Fibroblast of skin of back (primary cell): ENCODE measurements at places on chromosomes 4 and X.

DNA sequence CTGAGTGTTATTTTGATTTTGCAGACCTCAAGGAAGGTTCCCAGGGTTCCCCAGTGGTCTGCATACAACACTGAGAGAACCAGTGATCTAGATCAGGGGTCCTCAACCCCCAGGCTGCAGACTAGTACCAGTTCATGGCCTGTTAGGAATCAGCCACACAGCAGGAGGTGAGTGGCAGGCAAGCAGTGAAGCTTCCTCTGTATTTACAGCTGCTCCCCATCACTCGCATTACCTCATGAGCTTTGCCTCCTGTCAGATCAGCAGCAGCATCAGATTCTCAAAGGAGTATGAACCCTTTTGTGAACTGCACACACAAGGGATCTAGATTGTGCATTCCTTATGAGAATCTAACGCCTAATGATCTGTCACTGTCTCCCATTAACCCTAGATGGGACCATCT, 28.5 kb downstream of the EDNRA start:
- peak; percentile 50 for DNase-seq

- peak; percentile 9 for DNase-seq
Measured at GRCh38 chr4:93897559-93897958, 69.0 kb downstream of the ATOH1 start.

DNA sequence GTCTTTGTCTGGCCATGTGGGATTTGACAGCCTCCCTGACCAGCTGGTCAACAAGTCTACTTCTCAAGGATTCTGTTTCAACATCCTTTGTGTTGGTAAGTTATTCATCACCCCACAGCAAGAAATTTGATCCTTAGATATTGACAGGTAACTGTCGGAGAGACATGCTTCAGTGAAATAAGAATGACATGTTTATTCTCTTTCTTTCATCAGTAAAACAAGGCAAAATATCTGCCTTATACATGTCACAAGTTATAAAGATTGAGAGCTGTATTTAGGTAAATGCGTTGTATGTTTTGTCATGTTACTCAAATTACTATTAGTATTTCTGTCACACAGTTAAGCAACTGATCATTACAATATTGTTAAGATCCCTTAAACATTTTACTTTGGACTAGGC, 46.9 kb downstream of the SEPTIN11 start:
- DNase-seq: no peak

GRCh38 chr4:126965877-126966276, 666.9 kb upstream of the INTU start:
- DNase-seq: no peak

DNA sequence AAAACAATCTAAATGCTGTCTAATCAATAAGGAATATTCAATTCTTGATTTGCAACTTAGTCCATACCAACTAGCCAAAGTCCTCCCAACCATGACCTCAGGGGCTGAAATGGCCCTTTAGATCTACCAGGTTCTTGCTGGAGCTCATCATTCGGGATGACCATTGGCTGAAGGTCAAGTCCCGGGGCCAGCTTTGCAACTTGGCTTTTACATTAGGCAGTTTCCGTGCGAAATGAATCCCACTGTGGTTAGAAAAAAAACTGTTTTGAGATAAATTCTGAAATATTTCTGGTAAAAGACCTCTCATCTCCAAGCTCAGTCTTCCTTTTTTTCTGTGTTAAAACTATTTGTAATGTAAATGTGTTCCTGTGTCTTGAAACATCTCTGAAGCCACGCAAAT, 178.6 kb downstream of the TENM3 start:
- no peak for DNase-seq

DNA sequence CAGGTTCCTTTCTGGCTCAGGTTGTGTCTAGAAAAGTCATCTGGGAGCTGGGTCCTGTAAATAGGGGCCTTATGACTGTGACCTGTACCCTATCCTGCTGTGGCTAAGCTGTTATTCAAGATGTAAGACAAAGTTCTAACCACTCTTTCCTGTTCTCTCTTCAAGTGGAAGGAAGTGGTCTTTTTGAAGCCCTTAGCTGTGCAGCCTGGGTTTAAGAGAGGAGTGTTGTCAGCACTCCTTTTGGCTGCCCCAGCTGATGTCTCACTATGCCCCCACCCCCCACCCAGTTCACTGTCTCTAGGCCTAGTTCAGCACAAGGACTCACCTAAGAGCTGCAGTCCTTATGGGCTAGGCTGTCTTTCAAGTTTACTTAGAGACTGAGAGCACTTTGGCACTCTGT, 1069.5 kb downstream of the FAM133A start:
- no peak for DNase-seq

DNA sequence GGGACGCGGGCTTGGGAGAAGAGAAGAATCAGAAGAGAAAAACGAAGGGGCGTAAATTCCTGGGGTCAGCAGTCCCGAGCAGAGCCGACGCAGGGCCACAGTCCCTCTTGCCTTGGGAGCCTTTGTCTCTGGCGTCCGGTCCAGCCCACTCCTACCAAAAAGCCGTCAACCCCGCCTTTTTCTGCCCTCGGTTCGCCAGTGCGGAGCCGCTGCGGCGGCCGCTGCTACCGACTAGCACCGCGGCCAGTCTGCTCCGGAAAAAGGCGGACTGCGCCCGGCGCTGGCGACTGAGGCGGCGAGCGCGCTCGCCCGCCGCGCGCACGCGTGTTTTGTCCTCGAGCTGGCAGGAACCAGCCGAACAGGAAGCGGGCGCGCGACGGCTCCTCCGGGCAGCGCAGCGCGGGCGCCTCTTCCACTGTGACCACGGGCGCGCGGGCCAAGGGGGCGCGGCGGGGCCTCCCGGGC, 502 bp downstream of the HNRNPDL start:
- peak; percentile 61 for DNase-seq

DNA sequence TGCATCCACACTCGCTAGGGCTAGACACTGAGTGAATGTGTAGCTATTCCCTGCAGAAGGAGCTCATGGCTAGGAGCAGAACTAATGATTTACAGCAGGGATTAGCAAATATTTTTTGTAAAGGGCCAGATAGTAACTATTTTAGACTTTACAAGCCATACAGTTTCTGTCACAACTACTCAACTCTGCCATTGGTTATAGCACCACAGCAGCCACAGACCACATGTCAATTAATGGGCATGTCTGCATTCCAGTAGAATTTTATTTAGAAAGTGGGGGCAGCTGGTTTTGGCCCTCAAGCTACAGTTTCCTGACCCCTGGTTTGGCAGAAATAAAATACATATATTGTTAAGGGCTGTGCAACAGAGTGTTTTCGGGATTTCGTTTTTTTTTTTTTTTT, 192.6 kb downstream of the FRMPD4 start:
- no peak for DNase-seq

DNA sequence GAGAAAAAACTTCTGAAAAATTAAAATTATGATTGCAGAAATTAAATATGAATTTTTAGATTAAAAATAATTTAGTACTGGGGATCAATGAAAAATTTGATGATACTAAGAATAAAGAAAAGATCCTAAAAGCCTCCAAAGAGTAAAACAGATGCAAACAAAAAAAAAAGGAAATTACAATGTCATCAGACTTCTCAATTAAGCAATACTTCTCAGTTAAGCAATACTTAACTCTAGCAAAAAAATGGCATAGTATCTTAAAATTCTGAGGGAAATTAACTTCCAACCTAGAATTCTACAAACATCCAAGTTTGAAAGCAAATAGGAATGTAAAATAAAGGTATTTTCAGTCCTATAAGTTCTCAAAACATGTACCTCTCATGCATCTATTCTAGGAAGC, 141.2 kb upstream of the INTU start:
- DNase-seq: no peak

DNA sequence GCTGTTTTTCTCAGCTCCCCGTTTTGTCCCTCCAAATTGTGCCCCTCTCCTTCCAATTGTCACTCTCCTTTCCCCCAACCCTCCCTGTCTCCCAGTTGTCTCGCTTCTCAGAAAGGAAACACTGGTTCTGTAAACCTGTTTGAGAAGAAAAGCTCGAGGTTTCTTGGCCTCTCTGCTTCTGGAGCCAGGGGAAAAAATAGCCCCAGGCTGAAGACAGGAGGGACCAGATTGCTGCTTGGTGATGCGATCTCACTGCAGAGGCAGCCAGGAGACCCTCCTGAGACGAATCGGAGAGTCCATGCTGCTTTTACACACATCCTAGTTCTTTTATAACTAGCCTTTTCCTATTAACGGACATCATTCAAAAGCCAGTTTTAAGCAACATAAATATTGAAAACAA, 21.2 kb downstream of the TRIML1 start:
- DNase-seq: no peak

GRCh38 chr4:134754301-134755019, 552.9 kb upstream of the PABPC4L start:
- no peak for DNase-seq

DNA sequence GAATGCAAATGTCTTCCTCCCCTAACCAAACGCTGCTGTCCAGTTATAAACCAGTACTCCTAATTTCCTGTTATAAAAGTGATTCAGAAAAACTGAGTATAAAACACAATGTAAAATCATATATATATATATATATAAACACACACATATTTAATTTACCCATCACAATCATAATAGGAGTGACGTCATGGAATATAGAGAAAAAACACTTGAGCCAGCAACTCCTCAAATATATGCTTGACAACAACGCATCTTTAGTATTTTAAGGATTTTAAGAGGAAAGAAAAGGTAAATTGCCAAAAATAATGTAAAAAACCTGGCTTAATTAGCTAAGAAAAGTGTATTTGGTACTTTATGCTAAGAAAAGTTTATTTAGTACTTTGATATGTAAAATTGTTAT, 2701.7 kb downstream of the PCDH7 start:
- no peak for DNase-seq

- DNase-seq: no peak
Measured at GRCh38 chrX:38089173-38089982, 83.0 kb downstream of the SYTL5 start.

- peak; percentile 14 for DNase-seq
Measured at GRCh38 chrX:27619975-27620374, 29.8 kb downstream of the DCAF8L2 start.

DNA sequence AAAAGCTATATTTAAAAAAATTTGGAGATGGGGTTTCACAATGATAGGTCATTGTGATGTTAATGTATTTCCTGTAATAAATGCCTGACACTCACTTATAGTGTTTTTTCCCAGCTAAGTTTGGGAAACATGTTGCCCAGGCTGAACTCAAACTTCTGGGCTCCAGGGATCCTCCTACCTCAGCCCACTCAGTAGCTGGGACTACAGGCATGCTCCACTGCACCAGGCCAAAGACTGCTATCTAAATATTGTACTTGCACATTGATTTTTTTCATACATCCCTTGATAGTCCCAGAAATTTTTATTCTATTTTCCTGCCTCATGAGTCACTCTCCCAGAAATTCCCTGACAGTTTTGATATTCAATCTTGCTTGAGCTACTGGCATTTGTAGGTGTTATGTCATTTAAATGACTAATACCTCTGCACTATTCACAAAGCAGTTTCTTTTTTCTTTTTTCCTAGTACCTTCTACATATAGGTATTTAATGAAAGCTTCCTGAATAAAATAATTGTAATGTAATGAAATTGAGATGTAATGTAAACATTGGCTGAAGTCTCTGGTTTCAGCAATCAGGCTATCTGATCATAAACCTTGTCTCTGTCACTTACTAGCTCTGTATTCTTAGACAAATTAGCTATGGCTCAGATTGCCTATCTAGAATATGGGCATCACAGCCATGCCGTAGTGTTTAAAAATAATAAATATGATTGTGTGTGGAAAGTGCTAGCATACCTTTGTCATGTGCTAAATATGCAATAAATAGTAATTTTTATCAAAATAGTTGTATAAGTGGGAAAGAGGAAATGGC, 1973.0 kb upstream of the AGA start:
- DNase-seq: peak; percentile 18

GRCh38 chr4:57114973-57115372, 4.8 kb upstream of the IGFBP7 start:
- peak; percentile 62 for DNase-seq

DNA sequence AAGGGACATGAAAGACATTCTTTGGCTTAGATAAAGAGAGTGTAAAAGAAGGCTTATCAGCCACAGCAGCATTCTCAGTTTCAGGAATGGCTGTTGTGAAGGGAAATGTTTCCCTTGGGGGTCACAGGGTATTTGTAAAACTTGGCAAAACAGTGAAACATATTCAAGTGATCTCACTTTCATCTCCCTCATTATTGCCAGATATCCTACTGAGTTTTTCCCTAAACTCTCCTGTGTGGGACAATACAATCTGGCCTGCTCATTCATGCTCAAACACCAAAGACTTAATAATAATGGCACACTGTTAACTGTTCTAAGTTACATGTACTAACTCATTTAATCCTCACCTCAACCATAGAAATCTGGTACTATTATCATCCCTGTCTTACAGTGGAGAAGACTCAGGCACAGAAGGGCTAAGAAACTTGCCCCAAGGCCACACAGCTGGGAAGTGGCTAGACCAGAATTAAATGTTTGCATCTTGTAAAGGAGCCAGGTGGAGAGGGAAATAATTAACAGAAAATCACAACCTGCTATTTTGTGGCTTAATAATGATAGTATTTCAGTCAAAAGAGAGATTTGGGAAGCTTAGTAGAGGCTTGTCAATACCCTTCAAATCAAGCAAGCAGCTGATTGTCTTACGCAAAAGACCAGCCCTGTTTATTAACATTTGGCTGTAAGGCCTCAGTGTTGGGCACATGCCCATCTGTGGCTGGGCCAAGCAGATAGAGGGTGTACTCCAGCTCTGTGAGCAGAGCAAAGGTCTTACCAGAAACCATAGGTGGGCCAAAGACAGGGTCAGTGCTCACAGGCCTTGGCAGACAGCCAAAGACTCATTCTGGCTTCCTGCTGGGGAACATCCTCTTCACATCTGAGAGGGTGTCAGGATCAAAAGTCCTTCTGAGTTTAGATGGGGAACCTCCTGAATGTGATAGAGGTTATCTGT, 17.3 kb downstream of the SMPX start:
- no peak for DNase-seq

GRCh38 chrX:5928224-5928623, 300.4 kb downstream of the NLGN4X start:
- DNase-seq: no peak

GRCh38 chr4:6259886-6260285, 9.8 kb upstream of the WFS1 start:
- no peak for DNase-seq

DNA sequence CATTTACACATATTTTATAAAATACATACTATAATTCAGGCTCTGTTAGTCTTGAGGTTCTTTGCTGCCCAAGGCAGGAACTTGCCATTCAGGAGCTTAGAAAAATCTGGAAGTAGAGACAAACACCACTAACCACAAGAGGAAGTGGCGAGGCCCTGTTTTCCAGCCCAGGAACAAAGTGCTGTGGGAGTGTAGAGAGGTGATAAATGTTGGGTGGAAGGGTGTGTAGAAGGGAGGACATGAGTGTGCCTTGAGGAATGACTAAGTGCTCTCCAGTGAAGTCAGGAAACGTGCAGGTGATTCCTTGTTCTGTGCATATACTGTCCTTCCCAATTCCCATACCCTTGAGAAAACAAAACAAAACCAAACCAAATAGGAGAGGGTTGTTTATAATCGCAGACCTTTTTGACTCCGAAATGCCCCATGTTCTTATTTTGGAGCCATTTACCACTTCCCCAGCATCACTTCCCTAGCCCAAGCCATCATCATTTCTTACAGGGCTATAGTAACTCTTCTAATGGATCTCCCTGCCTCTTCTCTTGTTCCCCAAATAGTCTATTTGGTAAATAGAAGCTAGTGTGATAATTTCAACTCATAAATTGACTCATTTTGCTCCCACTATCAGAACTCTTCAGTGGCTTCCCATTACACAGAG, 83.2 kb downstream of the GPAT3 start:
- no peak for DNase-seq
